ENCODE measurements at places on chromosomes 5 and 9.

- no peak for DNase-seq
- no peak overlapping the region for H3K27ac ChIP-seq
- H3K4me3 ChIP-seq, result no peak overlapping the region
- no peaks in the 10 kb centered on the region for H3K36me3 ChIP-seq
These were observed 9.3 kb upstream of the TEX48 start for GRCh38 chr9:114691046-114691955.

DNA sequence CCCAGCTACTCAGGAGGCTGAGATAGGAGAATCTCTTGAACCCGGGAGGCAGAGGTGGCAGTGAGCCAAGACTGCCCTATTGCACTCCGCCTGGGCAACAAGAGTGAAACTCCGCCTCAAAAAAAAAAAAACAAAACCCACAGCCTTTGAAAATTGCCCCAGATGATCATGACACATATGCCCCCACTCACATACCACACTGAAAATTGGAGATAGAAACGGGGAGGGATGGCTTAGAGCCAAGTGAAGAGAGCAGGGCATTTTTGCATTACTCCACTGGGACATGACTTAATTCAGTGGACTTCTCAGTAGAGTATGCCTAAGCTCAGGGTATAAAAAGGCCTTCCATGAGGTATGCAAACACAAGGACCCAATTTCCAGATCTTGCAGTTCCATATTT lies 309.3 kb downstream of the BNC2 start:
- H3K27ac ChIP-seq, result no peak overlapping the region
- no peak overlapping the region for H3K4me3 ChIP-seq
- H3K4me1 ChIP-seq, result no peaks in the 10 kb centered on the region
- no peak for DNase-seq

DNA sequence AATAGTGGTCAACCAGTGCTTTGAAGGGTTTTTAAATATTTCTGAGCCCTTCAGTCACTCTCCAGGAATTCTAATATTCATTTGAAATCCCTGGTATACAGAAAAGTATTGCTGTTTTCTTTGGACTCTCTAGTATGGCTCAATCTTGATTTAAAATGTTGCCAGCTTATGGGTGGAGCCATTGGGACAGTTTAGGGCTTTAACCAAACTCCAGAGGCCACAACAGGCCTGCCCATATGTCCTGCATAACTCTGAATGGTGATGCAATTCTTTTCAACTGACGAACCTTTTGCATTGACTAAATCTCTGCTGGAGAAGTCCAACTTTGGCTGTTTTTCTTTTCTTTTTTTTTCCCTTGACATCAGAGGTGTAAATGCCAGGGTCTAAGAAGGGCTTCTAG lies 10.3 kb upstream of the ANKHD1 start:
- no peaks in the 10 kb centered on the region for H3K27me3 ChIP-seq
- no peaks in the 10 kb centered on the region for H3K4me1 ChIP-seq
- no peak overlapping the region for H3K4me3 ChIP-seq

DNA sequence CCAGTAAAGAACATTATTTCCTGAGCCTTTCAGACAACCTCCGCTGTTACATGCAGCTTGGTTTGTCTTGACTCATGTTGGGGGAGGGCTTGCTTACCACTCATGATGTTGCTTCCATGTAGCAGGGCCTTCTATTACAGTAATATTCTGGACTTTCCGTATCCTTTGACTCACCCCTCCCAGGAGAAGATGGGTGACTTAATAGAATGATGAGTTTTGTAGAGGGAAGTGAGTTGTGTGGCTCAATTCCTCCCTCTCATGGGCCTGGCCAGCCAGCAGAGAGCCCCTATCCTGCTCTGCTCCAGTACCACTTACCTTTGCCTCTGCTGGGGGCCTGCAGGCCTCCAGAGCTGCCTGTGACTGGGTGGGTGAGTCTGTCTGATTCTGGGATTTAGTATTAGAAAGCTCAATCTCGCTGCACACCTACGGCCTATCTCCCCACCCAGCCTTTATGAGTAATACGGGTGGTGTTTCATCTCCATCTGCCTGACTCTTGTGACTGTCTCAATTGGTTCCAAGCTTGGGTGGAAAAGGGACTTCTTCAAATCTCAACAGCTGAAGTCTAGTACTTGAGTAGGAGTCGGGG lies 52.6 kb upstream of the KLF9 start:
- no peaks in the 10 kb centered on the region for H3K27me3 ChIP-seq
- H3K4me1 ChIP-seq, result peaks cover 13% of the 10 kb centered on the region
- no peak overlapping the region for H3K4me3 ChIP-seq
- no peak for DNase-seq
- H3K27ac ChIP-seq, result no peak overlapping the region
- H3K36me3 ChIP-seq, result no peaks in the 10 kb centered on the region

DNA sequence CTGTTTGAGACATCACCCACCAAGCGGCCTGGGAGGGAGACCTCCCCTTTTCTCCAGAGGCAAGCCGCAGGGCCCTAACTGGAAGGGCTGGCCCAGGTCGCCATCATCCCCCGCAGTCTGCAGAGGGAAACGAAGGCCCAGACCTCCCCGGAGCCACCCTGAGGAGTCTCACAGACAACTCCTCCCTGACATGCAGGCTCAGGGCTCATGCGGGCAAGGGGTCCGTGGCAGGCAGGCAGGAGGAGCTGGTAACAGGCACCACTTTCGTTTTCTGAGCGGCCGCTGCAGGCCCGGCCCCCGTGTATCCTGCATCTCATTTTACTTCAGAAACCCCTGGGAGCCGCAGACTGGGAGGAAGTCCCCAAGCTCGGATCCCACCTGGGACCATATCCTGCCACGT lies 192.0 kb upstream of the PPP1R26 start:
- H3K27ac ChIP-seq, result no peak overlapping the region
- DNase-seq, result no peak
- no peak overlapping the region for H3K4me3 ChIP-seq
- no peaks in the 10 kb centered on the region for H3K36me3 ChIP-seq
- no peaks in the 10 kb centered on the region for H3K27me3 ChIP-seq

Data from testis (tissue), 5 donors.